ENCODE measurements at places on chromosomes 1 and 21. TPM values are rescaled to one million over a fixed set of nuclear protein-coding genes. Genes with fewer than 3 reads are reported as not detected.

DNA sequence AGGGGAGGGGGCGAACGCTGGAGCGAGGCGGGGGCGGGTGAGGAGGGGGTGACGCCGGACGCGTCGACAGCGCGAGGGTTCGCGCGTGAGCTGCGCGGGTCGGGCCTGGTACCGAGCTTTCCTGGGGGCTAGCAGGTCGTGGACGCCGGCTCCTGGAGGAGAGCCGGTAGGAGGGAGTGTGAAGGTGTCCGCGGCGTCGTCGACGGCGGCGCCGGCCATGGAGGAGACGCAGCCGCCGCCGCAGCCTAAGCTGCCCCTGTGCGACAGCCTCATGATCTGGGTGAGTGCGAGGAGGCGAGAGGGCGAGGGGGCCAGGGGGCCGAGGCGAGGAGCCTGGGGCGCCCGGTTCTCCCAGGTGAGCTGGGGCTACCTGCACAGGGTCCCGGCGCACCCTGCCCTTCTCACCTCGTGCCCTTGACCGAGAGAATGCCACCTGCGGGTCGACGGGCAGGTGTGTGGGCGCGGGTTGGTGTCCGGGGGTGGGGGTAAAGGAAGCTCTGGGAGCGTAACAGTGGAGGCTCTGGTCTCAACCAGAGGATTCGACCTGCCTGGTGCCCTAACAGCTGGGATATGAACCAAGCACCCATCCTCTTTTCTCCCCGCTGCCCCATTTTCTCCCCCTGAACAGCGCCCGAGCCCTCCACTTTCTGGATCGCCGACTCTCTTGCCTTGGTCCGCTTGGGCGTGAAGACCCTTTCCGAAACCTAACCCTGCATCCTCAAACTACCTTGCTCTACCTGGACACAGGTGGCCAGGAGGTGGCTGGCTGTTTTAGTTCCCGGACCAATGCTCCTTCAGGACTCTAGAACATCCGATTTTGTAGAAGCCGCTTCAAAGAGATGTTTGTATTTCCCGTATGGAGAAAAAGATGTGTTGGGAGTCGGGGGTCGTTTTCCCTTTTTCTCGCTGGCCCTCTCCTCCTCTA, at the start of gene HOOK1:
HOOK1 (plus strand) TSS at position 49 of the 925 bp plus-strand sequence; CDS start at position 218, 169 bp downstream.
- H3K4me1 ChIP-seq, result peaks cover 11% of the 10 kb centered on the region
- no peaks in the 10 kb centered on the region for H3K36me3 ChIP-seq
- H3K4me3 ChIP-seq, result peak within 1 kb of the TSS; percentile 45
- H3K27me3 ChIP-seq, result peaks cover 29% of the 10 kb centered on the region

DNA sequence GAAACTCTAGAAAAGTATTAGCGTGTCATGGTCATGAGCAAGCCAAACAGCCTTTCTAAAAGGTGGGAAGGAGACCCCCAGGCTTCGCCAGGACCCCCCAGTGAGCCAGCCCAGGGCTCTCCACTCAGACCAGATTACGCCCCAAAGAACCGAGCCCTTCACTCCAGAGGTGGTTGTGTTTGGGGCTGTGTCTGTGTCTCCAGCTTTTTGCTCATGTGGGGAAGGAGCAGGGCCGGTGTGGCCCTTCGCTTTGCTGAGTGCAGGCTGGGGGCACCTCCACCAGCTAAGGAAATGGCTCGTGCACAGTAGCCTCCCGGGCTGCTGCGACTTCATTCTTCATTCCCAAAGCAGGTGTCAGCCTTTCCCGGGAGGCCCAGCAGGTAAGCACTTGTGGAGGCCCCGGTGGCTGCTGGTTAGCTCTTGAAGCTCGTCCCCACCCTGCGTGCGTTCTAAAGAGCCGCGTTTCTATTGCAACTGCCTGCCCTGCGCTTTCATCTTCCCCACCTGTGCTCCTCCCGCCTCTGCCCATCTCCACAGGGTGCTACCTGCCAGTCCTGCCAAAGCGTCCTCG, 531 bp downstream of the TSPEAR start:
- DNase-seq, result no peak
- no peaks in the 10 kb centered on the region for H3K36me3 ChIP-seq
- peaks cover 95% of the 10 kb centered on the region for H3K27me3 ChIP-seq
- peaks cover 25% of the 10 kb centered on the region for H3K4me1 ChIP-seq

- H3K4me3 ChIP-seq, result no peak overlapping the region
- no peak for DNase-seq
- H3K4me1 ChIP-seq, result peaks cover 2% of the 10 kb centered on the region
- no peak overlapping the region for H3K27ac ChIP-seq
- peaks cover 2% of the 10 kb centered on the region for H3K27me3 ChIP-seq
These were observed 186.8 kb downstream of the SEC16B start for GRCh38 chr1:177783051-177783450.

GRCh38 chr21:44718571-44718970, 7.2 kb upstream of the TSPEAR start:
- H3K36me3 ChIP-seq, result no peaks in the 10 kb centered on the region
- peaks cover 5% of the 10 kb centered on the region for H3K4me1 ChIP-seq
- H3K27ac ChIP-seq, result no peak overlapping the region
- H3K4me3 ChIP-seq, result no peak overlapping the region
- DNase-seq, result no peak

DNA sequence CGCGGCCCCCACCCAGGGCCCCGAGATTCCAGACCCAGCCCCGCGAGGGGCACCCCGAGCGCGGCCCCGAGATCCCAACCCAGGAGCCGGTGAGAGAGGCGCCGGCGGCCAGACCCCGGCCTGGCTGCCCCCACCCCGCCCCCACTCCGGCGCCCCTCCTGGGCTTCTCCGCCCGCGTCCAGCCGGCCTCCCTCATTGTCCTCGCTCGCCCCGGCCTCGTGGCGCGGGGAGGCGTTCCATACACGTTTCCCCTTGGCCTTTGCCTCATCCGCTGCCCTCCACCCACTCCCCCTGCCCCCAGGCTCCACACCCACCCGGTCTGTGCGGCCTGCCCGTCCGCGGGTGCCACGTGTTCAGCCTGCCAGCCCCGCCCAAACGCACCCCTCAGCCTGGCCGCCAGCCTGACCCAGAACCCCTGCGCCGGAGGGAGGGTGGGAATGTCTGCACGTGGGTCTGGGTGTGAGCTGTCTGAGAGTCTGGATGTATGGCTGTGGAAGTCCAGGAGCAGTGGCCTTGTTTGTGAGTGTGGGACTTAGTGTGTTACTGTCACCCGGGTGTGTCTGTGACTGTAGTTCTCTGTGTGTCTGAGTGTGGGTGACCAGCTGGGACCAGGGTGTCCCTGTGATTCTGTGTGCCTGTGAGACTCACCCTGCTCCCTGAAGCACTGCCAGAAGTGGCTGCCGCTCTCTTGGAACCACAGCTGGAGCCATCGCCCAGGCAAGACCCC, 681 bp downstream of the B4GALT2 start:
- H3K4me3 ChIP-seq, result peak overlapping the region; percentile 50
- peak; percentile 67 for DNase-seq
- H3K4me1 ChIP-seq, result peaks cover 33% of the 10 kb centered on the region
- no peaks in the 10 kb centered on the region for H3K27me3 ChIP-seq

- H3K4me3 ChIP-seq, result no peak overlapping the region
- H3K36me3 ChIP-seq, result no peaks in the 10 kb centered on the region
- no peak for DNase-seq
- no peak overlapping the region for H3K27ac ChIP-seq
These were observed 10.6 kb downstream of the TRIM67 start for GRCh38 chr1:231172411-231172810.

DNA sequence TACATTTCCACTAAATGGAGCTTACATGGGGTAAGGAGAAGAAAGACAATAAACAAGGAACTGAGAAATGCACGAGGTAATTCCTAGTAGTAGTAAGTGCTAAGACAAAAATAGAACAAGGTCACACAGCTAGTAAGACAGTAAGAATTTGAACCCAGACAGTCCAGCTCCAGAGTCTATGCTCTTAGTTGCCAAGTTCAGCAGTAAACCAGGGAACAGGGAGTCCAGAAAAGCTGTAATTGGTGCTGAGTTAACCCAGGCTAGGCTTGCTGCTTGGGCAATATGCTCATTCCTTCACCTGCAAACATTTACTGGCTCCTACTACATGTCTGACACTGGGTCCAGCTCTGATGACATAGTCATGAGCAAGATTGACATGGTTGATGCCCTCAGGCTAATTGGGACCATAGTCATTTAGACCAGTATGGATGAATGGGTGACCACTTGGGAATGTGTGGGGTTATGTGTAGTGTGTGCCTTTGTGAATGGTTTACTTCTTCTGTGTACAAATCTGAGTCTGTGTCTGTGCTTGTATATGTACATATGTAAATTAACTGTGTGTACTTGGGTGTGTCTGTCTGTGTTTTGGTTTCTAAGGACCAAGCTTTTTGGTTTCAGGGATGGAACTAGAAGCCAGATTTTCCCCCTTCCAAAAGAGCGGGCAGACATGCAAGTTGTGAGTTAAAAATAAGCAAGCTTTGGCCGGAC, 2.0 kb downstream of the GPX7 start:
- peaks cover 45% of the 10 kb centered on the region for H3K36me3 ChIP-seq
- peak overlapping the region; percentile 91 for H3K27ac ChIP-seq
- H3K4me3 ChIP-seq, result peak overlapping the region; percentile 16
- DNase-seq, result peak; percentile 24
- no peaks in the 10 kb centered on the region for H3K27me3 ChIP-seq
- H3K4me1 ChIP-seq, result peaks cover 54% of the 10 kb centered on the region

DNA sequence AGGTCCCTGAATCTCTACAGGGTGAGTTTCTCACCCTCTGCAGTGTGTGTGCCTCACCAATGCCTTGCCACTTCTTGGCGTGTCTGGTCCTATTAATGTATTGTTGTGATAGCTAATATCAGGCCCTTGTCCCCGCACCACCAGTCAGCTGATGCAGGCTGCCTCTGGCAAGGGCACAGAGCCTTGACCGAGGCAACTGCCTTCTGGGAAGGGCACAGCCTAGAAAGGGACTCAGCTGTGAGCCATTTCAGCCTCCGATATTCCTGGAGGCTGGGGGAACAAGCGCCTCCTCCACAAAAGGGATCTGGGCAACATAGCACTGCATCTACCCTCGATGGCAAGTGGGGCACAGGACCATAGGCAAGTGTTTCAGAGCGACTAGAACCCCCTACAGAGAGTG, 27.0 kb downstream of the IL10RB start:
- H3K27ac ChIP-seq, result no peak overlapping the region
- DNase-seq, result no peak
- peaks cover 54% of the 10 kb centered on the region for H3K36me3 ChIP-seq
- H3K4me3 ChIP-seq, result no peak overlapping the region
- no peaks in the 10 kb centered on the region for H3K27me3 ChIP-seq

- peaks cover 12% of the 10 kb centered on the region for H3K36me3 ChIP-seq
- H3K4me3 ChIP-seq, result no peak overlapping the region
- no peak overlapping the region for H3K27ac ChIP-seq
- DNase-seq, result no peak
These were observed 37.4 kb downstream of the PAX7 start for GRCh38 chr1:18668046-18668445.

DNA sequence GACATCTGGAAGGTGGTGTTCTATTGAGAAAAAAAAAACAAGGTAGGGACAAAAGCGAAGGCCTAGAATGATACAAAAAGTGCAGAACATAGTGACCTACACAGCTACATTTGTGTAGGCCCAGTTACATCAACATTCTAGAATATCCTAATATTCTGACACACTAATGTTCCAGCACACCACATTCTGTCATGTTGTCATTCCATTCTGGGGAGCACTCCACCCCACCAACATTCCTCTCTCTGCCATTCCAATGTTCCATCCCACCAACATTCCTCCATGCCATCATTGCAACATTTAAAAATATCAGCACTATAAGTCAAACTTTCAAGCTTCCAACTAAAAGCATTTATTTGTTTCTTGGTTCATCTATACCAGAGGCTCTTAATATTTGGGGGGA, 28.5 kb downstream of the COA7 start:
- H3K4me1 ChIP-seq, result peaks cover 25% of the 10 kb centered on the region
- H3K36me3 ChIP-seq, result no peaks in the 10 kb centered on the region
- DNase-seq, result no peak

- H3K27ac ChIP-seq, result no peak overlapping the region
- no peaks in the 10 kb centered on the region for H3K36me3 ChIP-seq
- no peak for DNase-seq
- H3K4me1 ChIP-seq, result no peaks in the 10 kb centered on the region
These were observed 47.4 kb downstream of the ZNF281 start for GRCh38 chr1:200362421-200362820.

- no peaks in the 10 kb centered on the region for H3K4me1 ChIP-seq
- no peaks in the 10 kb centered on the region for H3K27me3 ChIP-seq
- no peaks in the 10 kb centered on the region for H3K36me3 ChIP-seq
These were observed 132.6 kb downstream of the ETS2 start for GRCh38 chr21:38938343-38938742.

DNA sequence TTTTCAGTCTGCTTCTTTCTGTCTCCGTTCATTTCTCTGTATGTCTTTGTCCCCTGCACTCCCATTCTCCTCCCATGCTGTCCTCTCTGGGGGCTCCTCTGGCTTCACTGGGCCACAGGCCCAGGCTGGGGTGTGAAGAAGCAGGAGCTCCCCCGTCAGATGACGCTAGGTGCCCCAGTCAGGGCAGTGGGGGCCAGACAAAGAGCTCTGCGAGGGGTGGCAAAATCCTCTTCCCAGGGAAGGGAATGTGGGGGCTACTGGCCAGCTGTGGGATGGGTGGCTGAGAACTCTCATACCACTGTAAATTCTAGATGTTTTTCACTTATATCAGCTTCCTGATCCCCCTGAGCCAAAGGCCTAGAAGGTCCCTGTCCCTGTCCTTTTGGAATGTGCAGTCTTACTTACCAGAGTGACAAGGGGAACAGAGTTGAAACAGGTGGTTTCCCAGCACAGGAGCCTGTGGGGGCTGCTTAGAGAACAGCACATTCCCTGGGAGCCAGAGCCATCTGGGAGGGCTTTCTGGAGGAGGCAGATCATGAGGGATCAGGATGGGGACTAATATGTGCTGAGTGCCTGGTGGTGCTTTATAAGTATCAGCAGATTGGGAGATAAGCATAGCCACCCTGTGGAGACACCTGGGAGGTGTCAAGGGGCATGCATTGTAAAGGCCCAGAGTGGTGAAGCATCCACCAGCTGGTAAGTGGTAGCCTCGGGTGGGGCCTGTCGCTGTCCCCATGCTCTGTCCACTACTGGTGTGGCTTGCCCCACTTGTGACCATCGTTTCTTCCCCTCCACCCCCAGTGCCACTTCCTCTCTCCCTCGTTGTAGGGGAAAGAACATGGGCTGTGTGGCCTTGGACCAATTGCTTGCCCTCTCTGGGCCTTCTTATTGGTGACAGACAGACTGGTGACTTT, 10.1 kb upstream of the PADI1 start:
- DNase-seq, result no peak
- peaks cover 6% of the 10 kb centered on the region for H3K27me3 ChIP-seq
- H3K27ac ChIP-seq, result no peak overlapping the region
- no peaks in the 10 kb centered on the region for H3K4me1 ChIP-seq
- H3K4me3 ChIP-seq, result no peak overlapping the region
- no peaks in the 10 kb centered on the region for H3K36me3 ChIP-seq

The S100A3 gene
- 0.31 TPM for total RNA-seq

The KRTAP13-2 gene
- total RNA-seq, result not detected

The KRTAP10-7 gene
- total RNA-seq, result not detected

The HEYL gene
- total RNA-seq, result 19.5 TPM

All from muscle of leg (tissue), 16 donors.